A549 treated with CpdA at 1 μM for 4 hours (cell line): ENCODE measurements at places on chromosomes 1 and 21. TPM values are rescaled to one million over a fixed set of nuclear protein-coding genes. Genes with fewer than 3 reads are reported as not detected.

PGBD2 gene
- 4.3 to 5.5 TPM (median 4.4 TPM) in 5 replicates for total RNA-seq

CACNA1E gene
- 0.01 TPM in 1 of 5 replicates, not detected in the others for total RNA-seq

FCER1G gene
- 0.18 TPM in 1 of 5 replicates, not detected in the others for total RNA-seq

APOBEC4 gene
- total RNA-seq: not detected in 5 replicates

RUNX1 gene
- total RNA-seq: 7.2 to 12.8 TPM (median 10.1 TPM) in 5 replicates
